ENCODE measurements at places on chromosomes 11 and 22. TPM values are rescaled to one million over a fixed set of nuclear protein-coding genes. Genes with fewer than 3 reads are reported as not detected.

Gene IL18
- 2.3 TPM for total RNA-seq

Gene CPSF7
- 41.5 TPM for total RNA-seq

Gene PATE4
- not detected for total RNA-seq

Gene GAL3ST1
- 0.57 TPM for total RNA-seq

Gene TEX54
- not detected for total RNA-seq

GRCh38 chr11:1536065-1536843 is 35.8 kb downstream of the DUSP8 start:
- peak; percentile 54 for DNase-seq

GRCh38 chr11:61951484-61952135 is 1.5 kb downstream of the BEST1 start:
- no peak for DNase-seq

GRCh38 chr11:11349870-11350337 is 3.1 kb downstream of the CSNK2A3 start:
- no peak for DNase-seq

Measured in left ventricle myocardium superior (tissue), 1 donor.